Upper lobe of right lung (tissue), 1 donor: ENCODE measurements at places on chromosomes 5 and 9. TPM values are rescaled to one million over a fixed set of nuclear protein-coding genes. Genes with fewer than 3 reads are reported as not detected.

The HSD17B4 gene
- 335 TPM for total RNA-seq

The PLPP7 gene
- total RNA-seq: 1.5 TPM

DNA sequence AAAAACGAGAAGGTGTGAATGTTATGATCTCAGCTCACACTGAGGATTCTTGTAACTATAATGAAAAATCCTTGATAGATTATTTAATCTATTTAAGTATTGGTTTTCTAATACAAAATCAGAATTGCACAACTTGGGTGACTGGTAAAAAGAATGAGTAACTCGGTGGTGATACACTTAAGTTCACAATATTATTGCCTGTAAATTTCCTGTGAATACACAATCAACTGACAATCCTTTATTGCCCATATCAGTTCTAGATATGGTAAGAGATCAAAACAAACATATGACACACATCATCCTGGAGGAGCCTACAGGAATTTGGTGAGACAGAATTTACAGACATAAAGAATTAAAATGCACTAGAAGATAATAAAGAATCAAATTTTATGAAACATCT, 14.1 kb upstream of the LURAP1L start:
- no peak for DNase-seq

- DNase-seq: no peak
Measured at GRCh38 chr5:178434851-178435250, 155.3 kb downstream of the COL23A1 start.

GRCh38 chr5:180611140-180611850, 20.0 kb upstream of the SCGB3A1 start:
- no peak for DNase-seq

DNA sequence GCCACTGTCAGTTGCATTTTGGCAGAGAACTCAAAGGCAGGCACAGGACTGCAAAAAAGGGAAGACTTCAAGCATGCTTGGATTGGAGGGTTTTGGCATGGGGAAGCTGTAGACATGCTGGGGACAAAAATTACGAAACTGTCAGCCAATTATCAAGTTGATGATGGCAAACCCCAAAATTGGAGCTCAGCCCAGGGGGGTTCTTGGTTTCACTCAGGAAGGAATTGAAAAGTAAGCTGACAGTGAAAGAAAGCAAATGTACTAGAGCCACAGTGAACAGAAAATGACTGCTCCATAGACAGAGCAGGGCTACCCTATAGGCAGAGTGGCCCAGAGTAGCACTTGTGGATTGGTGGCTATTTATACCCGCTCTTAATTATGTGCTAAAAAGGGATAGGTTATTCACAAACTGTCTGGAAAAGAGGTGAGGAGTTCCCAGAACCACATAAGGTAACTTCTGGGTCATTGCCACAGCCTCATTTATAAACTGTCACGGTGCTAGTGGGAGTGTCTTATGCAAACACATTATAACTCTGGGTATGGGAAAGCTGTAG, 14.6 kb upstream of the CFAP95 start:
- no peak for DNase-seq

DNA sequence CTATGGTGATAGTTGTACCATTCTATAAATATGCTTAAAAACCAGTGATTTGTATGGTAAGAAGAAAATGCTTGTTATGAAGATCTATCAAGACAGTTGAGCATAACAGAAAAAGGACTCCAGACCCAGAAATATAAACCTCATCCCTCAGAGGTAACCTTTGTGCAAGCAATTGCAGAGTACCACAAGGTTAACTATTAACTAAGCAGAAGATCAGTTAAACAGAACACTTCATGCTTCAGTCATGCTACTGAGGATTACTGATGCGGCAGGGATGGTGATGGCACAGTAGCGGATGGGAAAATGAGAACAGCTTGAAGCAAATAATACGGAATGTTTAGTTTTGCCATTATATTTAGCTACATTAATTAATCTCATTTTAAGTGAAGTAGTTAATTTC, 45.5 kb downstream of the IARS1 start:
- DNase-seq: no peak

GRCh38 chr5:133698259-133698554, 85.9 kb upstream of the FSTL4 start:
- no peak for DNase-seq

DNA sequence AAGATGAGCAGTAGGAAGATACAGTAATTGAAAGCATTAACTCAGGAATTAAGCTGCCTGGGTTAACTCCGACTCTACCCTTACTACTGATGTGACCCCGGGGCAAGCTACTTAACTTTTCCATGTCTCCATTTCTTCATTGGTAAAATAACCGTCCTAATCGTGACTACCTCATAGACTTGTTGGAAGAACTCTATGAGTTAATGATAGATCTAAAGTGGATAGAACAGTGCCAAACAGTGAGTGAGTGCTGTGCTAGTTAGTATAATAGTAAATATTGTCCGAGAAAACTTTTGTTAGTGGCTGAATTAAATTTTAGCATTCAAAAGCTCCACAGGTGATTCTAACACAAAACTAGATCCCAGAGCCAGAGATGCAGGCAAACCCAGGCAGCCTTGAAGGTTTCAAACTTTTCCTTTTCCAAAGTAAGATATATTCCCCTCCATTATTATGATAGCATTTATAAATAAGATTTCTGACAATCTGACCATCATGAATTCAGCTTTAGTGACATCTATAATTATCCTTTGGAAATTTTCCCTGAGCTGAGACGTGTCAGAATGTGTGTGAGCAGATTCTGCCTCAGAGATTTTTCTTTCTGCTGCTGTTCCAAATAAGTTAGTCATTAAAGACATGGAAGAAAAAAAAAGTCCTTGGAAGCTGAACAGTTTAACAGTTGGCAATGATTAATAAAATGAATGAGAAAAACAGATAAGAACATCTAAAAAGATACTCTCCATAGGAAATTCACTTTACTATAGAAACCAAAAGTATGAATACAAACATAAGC, 369.5 kb downstream of the PRELID2 start:
- no peak for DNase-seq

GRCh38 chr5:58357121-58357520, 102.8 kb downstream of the PLK2 start:
- no peak for DNase-seq

- no peak for DNase-seq
Measured at GRCh38 chr5:13998254-13998653, 53.8 kb upstream of the DNAH5 start.
